ENCODE measurements at places on chromosomes 5 and 9. TPM values are rescaled to one million over a fixed set of nuclear protein-coding genes. Genes with fewer than 3 reads are reported as not detected.

DNA sequence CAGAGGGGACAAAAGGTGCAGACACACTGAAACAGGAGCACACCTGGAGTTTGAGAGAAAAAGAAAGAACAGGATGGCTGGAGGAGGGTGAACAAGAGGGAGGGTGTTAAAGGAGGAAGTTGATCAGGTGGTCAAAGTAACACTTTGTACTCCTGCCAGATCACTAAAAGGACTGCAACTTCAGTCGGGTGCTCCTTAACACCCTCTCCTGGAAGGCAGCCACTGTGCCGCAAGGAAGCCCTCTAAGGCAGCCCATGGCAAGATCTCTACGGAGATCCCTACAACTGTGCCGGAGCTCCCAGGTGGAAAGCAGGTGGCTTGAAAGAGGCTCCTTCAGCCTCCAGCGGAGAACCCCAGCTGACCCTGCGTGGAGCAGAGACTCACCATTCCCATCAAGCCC, 124.4 kb upstream of the MSX2 start:
- no peak for DNase-seq

DNA sequence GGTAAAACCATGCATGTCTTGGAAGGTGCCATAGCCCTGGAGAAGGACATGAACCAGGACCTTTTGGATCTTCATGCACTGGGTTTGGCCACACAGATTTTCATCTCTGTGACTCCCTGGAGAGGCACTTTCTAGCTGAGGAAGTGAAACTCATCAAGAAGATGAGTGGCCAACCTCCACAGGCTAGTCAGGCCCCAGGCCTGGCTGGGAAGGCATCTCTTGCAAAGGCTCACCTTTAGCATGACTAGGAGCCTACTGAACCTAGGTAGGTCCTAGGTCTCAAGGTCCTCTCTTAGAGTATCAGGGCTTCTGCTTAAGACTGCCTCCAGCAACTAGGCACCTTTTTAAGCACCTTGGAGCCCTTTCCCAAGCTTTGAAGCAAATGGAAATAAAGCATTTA, 1448.7 kb upstream of the ACO1 start:
- no peak for DNase-seq

- DNase-seq: no peak
Measured at GRCh38 chr5:78979909-78980308, 5.2 kb downstream of the ARSB start.

DNA sequence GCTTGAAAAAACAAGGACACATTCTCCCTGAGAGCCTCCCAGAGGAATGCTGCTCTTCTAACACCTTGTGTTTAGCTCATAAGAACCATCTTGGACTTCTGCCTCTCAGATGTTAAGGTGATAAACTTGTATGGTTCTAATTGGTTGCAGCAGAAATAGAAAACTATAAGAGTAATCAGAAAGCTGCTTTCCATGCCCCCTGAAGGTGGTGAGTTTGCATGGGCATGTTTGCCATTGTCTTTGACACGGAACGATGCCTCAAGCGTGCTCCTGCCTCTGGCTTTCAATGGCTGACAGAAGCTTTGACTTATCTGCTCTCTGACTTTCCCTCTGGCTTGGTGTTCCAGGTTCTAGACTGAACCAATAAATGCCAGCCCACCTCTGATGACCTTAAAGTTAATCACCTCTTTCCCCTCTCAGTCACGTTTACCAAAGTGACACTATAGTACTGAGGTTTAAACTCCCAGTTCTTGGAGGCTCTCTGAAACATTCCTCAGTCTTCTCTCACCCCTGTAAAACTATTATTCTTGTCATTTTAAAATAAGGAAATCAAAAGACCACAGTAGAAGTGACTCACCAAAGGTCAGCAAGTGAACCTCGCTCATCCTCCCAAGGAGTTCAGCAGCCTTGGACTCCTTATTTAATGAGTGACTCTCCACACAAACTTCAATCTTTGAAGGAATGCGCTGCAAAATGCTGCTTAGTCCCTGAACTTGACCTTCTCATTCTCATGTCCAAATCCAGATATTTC, 103.6 kb downstream of the PIK3R1 start:
- no peak for DNase-seq

GRCh38 chr5:150065886-150066285, 20.5 kb downstream of the CSF1R start:
- no peak for DNase-seq

DNA sequence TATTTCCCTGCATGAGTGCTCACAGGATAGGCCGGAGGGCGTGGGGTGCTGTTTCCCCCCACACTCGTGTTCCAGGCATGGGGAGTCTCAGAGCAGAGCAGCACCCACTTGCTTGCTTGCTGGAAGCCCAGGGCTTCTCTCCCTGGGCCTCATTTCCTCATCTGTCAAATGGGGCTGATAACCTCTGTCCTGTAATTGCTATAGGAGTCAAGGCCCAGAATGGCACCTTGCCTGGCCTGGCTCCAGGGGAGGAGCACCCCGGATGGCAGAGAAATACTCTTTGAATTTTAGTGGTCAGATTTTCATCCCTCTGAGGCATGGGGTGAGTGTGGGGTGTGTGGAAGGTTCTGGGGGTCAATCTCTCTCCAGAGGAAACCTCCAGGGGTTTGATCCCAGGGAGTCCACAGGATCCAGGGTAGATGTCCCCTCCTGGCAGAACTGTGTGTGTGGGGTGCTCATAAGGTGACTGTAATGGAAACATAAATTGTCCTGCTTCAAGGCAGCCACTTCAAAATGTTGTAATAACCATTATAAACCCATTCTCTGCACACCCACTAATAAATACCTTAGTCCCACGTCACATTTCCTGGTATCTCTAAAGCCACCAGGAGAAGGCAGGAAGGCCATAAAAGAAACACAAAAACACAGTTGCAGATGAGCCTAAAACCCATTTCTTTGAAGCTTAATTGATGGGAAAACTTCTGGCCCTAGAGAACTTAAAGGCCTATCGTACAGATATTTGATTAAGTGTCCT, 272.2 kb downstream of the FSTL4 start:
- DNase-seq: no peak

The DMGDH gene
- polyA plus RNA-seq: 22.2 TPM
